Activated T-cell treated with anti-CD3 and anti-CD28 coated beads for 24 hours (primary cell): ENCODE measurements at places on chromosomes 3 and 15.

DNA sequence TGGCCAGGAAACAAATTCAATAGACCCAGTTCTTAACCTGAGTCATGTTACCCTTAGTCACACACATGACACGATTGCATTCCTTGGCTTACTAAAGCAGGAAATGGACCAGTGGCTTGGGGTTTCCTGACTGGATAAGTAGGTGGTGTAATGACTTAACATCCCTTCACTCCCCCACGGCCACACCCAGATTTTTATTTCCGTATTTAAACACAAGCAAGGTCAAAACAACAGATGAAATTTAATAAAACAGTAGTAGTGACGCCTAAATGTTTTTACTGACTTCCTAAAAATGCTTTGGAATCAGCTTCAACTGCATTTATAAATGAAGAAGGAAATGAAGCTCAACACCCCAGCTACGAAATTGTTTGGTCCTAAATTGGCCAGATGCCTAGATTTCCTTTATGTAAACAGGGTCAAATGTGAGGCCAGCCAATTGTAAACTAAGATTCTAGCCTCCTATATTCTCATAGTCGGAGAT lies 324.3 kb downstream of the CHST2 start:
- peak; percentile 20 for DNase-seq

DNA sequence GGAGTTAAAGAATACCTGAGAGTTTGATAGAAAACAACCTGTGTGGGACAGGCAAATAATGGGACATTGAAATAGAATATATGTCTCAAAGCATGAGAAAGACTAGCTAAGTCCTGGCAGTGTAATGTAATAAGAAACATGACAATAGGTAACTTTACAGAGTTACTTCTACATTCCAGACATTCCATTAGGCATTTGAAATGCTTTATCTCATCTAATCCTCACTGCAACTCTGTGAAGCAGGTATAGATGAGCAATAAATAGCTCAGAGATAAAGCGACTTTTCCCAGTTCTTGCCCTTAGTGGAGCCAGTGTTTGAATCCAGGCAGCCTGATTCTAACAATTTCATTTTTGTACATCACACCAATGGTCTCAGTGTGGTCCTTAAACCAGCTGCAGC lies 76.8 kb downstream of the CPNE4 start:
- no peak for DNase-seq

DNA sequence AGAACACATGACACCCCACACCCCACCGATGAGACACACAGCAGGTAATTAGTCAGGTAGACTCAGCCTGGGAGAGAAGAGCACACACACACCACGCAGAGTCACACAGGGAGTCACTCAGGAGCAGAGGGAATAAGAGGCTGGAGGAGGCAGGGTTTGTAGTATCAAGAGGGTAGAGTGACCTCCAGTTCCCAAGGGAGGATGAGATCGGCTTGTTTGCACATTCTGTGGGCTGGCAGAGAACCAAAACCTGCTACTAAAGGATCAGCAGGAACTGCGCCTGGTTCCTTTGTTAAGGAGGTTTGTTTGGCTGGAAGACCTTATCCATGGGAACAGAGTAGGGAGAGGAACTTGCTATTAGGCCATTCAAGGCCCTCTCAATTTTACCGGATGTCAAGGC lies 281.4 kb upstream of the SLCO3A1 start:
- DNase-seq, result no peak

GRCh38 chr15:51735228-51736010 lies 2.0 kb downstream of the LYSMD2 start:
- DNase-seq, result no peak

GRCh38 chr15:79009379-79009778 lies 64.5 kb upstream of the CTSH start:
- DNase-seq, result no peak

DNA sequence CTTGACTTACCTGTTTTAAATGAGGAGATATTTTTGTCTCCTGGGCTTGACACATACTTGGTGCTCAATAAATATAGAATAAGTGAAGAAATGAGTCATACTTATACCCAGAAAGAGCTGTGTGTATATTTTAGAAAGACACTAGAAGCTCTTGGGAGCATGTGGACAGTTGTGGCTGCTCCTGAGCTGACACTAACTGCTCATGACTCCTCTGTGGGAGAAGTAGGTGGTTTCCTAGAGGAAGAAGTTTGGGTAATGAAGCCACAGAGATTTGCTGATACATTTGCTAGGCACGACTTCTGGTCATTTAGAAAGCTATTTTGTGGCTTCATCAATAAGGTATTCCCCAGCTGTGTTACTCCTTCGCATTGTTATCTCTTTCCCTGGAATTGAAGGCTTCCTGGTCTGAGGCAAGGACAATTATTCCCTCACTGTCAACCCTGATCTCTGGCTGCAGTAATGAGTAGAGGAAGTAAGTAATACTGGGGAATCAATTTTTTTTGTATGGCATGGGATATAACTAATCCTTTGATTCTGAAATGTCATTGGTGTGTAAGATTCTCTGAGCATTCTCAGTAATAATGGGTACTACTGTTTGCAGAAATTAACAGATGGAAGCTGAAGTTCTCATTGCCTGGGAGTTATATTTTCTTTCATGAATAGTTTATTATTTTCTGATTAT lies 79.6 kb upstream of the DCBLD2 start:
- DNase-seq, result no peak

- DNase-seq, result no peak
These were observed 62.8 kb downstream of the SYNM start for GRCh38 chr15:99167640-99168039.

DNA sequence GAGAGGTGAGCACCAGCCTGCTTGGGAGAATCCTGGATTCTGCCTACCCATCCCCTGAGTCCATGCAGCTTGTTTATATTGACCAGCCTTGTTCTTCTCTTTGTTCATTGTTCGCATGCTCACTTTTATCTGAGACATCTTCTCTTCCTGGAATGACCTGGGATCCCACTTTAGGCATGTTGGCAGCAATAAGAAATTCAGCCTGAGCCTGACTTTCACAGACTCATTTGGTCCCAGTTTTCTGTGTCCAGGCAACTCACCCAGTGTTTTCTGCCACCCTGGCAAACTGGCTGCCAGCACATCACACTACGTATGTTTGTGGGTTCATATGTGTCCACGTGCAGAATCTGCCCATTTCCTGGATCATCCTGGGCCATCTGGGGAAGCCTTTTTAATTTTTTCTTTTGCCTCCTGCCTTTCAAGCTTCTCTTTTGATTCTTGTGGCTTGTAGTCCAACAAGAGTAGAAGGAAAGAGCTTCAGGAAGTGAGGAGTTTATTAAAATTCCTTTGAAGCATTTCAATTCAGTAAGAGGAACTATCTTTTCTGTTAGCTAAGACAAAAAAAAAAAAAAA lies 199.9 kb downstream of the FNDC3B start:
- no peak for DNase-seq

DNA sequence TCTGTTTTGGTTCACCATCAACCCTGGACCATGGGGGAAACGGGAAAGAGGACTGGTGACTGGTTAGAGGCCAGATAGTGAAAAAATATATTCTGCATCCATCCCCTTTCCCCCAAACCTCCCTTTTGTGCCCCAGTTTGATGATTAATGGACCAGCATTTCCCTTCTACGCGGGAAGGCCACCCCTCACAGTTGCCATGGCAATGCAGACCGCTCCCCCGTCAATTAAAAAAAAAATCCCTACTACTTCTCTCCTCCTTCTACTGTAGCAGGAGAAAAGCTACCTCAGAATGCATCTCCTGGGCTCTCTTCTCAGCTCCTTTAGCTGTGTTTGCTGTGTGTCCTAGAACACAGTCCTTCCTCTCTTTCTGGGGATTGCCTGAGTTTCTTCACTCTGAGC lies 4.0 kb downstream of the BAHD1 start:
- no peak for DNase-seq

- DNase-seq, result no peak
These were observed 222.2 kb downstream of the THRB start for GRCh38 chr3:24272408-24272807.

DNA sequence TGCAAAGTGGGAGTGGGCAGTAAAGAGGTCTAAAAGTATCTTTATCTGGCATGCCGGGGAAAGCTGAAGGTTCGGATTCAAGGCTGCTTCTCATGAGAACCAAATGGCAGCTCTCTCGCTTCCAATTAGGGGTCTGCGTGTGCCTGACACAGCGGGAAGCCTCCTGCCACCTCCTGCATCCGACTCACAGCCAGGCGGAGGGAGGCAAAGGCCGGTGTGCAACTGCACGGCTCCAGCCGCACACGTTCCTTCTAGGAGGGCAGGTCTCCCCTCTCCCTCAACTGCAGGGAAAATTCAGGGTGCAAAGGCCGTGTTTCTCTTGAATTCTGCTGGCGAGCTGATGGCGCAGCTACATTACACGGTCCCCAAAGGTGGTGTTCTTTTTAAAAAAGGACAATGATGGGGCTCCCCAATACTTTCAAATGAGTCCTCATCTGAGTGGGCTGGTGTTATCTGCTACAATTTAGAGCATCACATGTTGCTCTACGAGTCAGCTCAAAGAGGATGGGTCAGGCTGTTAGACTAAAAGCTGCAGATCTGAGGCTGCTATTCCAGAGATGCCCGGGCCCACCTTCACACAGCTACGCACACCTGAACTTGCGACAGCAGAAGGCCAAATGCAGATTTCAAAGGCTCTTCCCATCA lies 226.6 kb downstream of the ADAMTS17 start:
- DNase-seq, result no peak

DNA sequence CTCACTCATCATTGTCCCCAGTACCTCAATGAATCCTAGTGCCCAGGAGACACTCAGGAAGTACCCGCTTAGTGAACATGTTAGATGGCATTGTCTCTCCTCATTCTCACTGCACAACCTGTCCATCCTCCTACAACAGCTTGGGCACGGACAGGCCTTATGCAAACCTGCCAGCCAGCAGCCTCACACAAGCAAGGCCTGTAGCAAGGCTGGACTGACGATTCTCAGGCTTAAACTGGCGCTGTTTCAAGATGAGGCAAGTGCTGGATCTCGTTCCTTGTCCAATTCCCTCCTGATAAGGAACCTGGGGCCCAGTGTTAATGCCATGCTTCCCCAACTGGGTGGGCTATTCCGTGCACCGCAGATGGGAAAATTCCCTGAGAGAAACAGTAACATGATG lies 59.0 kb downstream of the CDCP1 start:
- DNase-seq, result no peak
